ENCODE measurements at places on chromosomes 3 and 15.

DNA sequence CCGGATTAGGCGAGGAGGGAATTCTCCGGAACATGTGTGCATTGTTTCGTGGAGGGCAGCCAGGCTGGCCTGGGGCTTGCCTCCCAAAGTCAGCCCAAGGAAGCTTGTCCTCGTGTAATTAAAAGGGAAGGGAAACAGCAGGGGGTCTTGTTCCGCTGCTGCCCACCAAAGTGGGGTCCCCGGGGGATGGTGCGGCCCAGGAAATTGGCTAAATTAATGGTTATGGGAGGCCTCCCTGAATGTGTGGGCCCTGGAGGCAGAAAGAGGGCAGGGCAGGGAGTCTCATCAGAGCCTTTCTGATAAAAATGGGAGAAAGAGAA, 118.1 kb downstream of the OPA1 start:
- peaks cover 2% of the 10 kb centered on the region for H3K36me3 ChIP-seq
- no peak for DNase-seq

DNA sequence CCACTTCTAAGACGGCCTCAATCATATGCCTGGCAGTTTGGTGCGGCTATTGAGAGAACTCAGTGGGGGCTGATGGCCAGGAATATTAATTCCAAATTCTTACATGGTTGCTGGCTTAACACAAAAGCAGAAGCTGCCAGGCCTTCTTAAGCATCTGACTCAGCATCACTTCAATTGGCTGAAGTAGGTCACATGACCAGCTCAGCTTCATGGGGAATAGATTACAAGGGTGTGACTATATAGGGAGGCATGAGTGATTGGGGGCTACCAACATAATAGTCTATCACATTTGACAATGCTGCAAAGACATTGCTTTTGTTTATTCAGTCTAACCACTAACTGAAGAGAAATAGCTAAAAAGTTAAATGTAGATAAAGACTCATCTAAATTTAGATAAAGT, 101.6 kb upstream of the ANKRD28 start:
- H3K4me3 ChIP-seq, result no peak overlapping the region
- H3K27ac ChIP-seq, result no peak overlapping the region
- no peaks in the 10 kb centered on the region for H3K27me3 ChIP-seq
- no peaks in the 10 kb centered on the region for H3K36me3 ChIP-seq

DNA sequence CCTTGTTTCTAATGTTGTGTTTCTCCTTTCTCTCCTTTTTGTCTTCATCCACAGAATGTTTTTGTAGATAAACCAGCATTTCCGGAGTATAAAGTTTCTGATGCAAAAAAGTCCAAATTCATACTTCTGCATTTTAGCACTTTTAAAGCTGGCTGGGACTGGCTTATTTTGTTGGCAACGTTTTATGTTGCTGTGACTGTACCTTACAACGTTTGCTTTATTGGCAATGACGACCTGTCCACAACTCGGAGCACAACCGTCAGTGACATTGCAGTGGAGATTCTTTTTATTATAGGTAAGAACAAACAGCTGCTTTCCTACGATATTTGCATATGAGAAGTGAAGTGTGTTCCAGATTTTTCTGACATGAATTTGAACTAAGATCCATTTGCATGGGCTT, 199.4 kb downstream of the KCNH8 start:
- no peaks in the 10 kb centered on the region for H3K4me1 ChIP-seq
- H3K27ac ChIP-seq, result no peak overlapping the region
- H3K27me3 ChIP-seq, result no peaks in the 10 kb centered on the region
- no peak overlapping the region for H3K4me3 ChIP-seq
- no peak for DNase-seq

- H3K4me1 ChIP-seq, result no peaks in the 10 kb centered on the region
- H3K4me3 ChIP-seq, result no peak overlapping the region
- DNase-seq, result no peak
- H3K27ac ChIP-seq, result no peak overlapping the region
- H3K36me3 ChIP-seq, result no peaks in the 10 kb centered on the region
- no peaks in the 10 kb centered on the region for H3K27me3 ChIP-seq
These were observed 11.0 kb downstream of the LEKR1 start for GRCh38 chr3:156837115-156837514.

DNA sequence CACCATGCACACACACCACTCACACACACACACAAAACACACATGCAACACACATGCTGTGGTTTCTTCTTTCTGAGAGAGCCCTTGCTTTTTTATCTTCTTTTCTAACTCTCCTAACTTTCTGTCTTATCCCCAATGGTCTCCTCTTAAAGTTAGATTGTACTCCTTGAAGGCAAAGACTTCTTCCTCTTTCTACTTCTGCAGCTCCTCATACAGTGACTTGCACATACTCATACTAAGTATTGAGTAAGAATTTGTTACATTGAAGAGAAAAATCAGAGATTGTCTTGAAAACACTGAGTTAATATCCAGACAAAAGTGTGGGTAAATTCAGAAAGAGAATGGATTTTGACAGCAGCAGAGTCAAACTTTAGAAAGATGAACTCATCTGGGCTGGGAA, 64.4 kb downstream of the GTPBP8 start:
- no peaks in the 10 kb centered on the region for H3K27me3 ChIP-seq
- no peak overlapping the region for H3K27ac ChIP-seq
- H3K4me3 ChIP-seq, result no peak overlapping the region
- H3K36me3 ChIP-seq, result peaks cover 2% of the 10 kb centered on the region
- DNase-seq, result no peak
- no peaks in the 10 kb centered on the region for H3K4me1 ChIP-seq

Data from central memory CD8-positive, alpha-beta T cell (primary cell).